Activated T-helper 17 cell treated with anti-CD3 and anti-CD28 coated beads, Interleukin-2, amount 50 U/mL, for 72 hours (primary cell): ENCODE measurements at places on chromosomes 16 and 17. TPM values are rescaled to one million over a fixed set of nuclear protein-coding genes. Genes with fewer than 3 reads are reported as not detected.

GRCh38 chr17:48313096-48313755 is 116.8 kb downstream of the SKAP1 start:
- no peak for ATAC-seq

DNA sequence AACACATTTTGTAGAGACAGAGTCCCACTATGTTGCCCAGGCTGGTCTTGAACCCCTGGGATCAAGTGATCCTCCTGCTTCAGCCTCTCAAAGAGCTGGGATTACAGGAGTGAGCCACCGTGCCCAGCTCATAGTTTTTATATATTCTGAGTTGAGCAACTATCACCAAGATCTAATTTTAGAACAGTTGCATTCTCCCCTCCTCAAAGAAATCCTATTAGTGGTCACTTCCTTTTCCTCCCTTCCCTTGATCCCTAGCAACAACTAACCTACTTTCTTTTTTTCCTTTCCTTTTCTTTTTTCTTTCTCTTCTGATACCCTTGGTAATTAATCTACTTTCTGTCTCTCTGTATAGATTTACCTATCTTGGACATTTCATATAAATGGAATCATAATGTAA is 61.5 kb upstream of the B4GALNT2 start:
- ATAC-seq = no peak

DNA sequence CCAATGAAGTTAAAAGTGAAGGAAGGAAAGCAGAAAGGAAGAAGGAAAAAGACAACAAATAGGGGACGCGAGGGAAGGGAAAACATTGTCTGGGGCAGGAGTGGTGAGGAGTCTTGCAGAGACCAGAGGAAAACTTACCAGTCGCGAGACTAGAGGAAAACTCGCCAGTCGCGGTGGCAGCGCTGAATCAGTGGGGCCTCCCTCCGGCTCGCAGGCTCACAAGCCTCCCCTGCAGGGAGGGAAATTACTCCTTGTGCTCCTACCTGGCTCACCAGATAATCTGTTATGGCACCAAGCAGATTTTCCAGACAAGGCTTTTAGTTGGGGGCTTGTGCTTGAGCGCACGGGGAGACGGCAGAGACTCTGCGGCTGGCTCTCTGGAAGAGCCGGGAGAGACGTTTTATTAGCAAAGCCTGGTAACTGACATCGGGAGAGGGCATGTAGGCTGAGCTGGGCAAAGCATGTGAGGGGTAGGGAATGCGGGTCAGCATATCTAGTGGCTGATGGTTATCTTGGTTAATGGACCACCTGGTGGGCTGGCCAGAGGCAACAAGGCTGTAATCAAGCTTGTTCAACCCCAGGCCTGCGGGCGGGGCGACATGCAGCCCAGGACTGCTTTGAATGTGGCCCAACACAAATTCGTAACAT is 37.1 kb downstream of the LCMT1 start:
- ATAC-seq = no peak

DNA sequence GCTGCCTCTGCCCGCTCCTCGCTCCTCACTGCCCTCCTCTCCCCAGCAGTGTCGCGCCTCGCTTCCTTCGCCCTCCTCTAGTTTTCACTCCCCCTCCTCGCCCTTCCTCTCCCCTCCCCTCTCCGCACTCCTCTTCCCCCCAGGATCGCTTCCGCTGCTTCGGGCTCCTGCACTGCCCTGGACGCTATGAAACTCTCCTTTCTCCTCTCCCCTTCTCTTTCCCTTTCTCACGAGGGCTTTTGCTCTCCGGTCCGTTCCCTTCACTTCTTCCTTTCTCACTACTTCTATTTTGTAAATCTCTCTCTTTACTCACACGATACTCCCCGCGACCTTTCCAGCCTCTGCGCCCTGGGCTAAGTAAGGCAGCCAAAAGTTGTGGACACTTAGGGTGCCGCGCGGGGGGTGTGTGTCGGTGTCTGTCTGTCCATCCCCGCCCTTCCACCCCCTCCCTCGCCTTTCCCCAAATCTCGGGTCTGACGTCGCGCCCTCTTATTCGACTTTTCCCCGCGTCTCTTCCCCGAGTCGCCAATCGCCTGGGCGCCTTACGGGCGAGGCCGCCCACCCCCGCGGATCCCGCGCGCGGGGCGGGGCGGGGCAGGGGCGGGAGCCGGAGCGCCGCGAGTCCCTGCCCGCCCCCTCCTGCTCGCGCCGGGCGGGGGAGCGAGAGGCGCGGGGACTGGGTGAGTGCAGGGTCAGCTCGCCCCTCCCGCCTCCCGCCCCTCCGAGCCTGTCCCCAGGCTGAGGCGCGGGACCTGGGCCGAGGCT is at the start of gene IRX3:
Gene IRX3, minus strand, starts transcription at position 422 of the 765 bp plus-strand sequence. CDS start 737 bp downstream, outside the sequence.
- no peak for ATAC-seq

DNA sequence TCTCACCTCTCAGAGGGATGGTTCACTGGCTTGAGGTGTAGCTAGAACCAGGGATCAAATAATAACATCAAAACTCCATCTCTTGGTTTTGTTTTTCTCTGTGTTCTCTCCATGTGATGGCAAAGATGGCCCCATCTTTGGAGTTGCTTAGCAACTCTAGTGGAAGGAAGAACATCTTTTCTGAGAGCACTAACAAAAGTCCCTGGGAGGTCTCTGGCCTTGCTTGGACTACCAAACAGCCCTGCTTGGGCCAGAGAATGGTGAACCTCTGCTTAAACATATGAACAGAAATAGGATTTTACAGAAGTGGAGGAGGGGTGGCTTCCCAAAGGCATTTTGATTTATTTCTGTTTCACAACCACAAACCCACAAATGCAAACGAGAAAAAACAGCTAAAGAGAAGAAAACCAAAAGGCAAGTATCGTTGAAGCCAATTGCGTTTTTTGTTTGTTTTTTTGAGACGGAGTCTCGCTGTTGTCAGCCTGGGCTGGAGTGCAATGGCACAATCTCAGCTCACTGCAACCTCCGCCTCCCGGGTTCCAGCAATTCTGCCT is 13.2 kb downstream of the GABARAPL2 start:
- ATAC-seq = no peak

- no peak for ATAC-seq
Observed at GRCh38 chr17:72175787-72176515, 55.1 kb downstream of the SOX9 start.

The IRX5 gene
- total RNA-seq = not detected

The GINS2 gene
- 64.2 TPM for total RNA-seq
